ENCODE measurements at places on chromosomes 16 and 17.

DNA sequence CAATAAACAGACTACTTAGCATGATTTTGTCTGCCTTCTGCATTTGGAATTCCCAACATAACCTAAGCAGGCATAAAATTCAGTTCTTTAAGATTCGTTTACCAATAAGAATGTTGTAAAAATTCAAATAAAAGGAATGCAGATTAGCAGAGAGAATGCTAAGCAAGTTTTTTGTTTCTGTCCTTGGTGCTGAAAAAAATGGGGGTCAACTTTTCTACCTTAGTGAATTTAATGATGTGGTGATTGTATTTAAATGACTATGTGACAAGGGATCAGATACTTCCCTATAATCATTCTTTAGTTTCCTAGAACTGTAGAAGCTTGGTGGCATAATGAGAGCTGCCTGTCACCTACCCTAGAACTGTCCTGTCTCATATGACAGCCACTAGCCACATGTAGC, 159.5 kb downstream of the RBFOX1 start:
- DNase-seq: no peak

GRCh38 chr17:74972107-74972972, at the start of gene HID1:
Gene HID1, minus strand, starts transcription at chr17:74972759. Its CDS starts 103 bp downstream, at chr17:74972656.
- DNase-seq: peak; percentile 75

DNA sequence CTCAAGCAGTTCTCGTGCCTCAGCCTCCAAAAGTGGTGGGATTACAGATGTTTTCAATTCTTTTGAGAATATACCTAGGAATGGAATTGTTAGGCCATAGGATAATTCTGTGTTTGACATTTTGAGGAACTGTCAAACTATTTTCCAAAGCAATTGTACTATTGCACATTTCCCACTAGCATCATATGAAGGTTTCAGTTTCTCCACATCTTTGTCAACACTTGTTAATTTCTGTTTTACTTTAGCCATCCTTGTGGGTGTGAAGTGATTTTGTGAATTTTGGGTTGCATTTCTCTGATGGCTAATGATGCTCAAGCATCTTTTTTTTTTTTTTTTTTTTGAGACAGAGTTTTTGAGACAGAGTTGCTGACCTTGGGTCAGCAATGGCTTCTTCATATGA, 6.2 kb downstream of the NT5M start:
- DNase-seq: no peak

- no peak for DNase-seq
These were observed 27.6 kb upstream of the NXPH3 start for GRCh38 chr17:49548051-49548505.

- peak; percentile 9 for DNase-seq
These were observed 982 bp downstream of the SPAG9 start for GRCh38 chr17:51119415-51120356.

DNA sequence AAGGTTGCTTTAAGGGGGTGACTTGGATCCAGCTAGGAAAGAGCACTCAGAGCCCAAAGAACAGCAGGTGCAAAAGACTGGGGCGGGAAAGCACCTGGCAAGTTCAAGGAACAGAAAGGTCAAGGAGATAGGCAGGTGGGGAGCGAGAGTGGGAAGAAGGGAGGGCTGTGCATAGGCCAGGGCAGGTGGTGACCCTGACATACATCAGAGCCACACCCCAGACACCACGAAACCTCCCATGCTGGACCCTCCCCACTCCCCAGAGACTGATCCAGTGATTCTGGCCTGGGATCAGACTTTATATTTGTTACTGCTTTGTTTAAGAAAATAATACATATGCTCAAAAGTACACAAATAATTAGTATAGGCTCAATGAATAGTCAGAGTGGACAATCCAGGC, 48.5 kb upstream of the RBFOX3 start:
- no peak for DNase-seq

GRCh38 chr16:24279982-24280515, 23.9 kb downstream of the CACNG3 start:
- no peak for DNase-seq

- no peak for DNase-seq
These were observed at the start of gene CLDN9 for GRCh38 chr16:3012828-3013420. Gene CLDN9, plus strand, starts transcription at chr16:3012923. Its CDS starts 440 bp downstream, at chr16:3013363.

- DNase-seq: no peak
These were observed 95.4 kb upstream of the TNRC6C start for GRCh38 chr17:77862890-77863813.

GRCh38 chr17:52899235-52899634, 740.7 kb upstream of the CA10 start:
- DNase-seq: no peak
